Testis (tissue), 5 donors: ENCODE measurements at places on chromosomes 12 and 14. TPM values are rescaled to one million over a fixed set of nuclear protein-coding genes. Genes with fewer than 3 reads are reported as not detected.

The LRRC10 gene
- not detected for total RNA-seq

The TRHDE gene
- 8.5 TPM for total RNA-seq

The FBXO34 gene
- 91.7 TPM for total RNA-seq

The CLEC4D gene
- total RNA-seq, result 0.31 TPM

The PLEKHG3 gene
- 20.1 TPM for total RNA-seq

The TMEM30B gene
- total RNA-seq, result 8.9 TPM

The OTX2 gene
- total RNA-seq, result not detected

The TEX22 gene
- 5.2 TPM for total RNA-seq

The KLRD1 gene
- total RNA-seq, result 0.87 TPM

DNA sequence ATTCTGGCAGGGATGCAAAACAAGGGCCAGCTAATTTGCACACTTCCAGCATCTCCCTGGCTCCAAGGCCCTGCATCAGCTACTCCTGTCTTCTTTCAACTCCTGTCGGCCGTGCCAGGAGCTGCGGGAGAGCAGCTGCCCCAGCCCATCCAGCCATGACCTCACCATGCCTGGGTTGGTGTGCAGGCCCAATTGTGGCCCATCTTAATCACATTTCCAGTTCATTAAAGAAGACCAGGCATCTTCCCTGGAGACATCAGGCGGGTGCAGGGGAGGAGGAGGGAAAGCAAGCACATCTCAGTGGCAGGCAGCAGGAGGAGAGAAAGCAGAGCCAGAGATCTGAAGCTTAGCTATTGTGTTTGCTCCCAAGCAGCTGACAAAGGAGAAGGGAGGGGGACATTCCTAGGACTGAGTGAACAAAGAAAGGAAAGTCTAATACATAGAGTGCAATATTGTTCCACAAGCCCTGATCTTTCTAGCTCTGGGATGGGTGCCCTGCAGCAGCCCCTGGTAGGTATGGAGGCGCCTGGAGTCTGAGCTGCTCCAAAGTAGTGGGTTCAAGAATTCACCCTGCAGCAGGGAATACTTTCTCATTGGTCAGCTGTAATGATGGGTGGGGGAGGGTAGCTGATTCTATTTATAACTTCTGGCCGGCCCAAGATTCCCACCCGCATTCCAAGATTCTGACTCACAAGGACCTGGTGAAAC is 40.1 kb downstream of the VWF start:
- H3K4me3 ChIP-seq, result no peak overlapping the region
- no peaks in the 10 kb centered on the region for H3K36me3 ChIP-seq
- no peaks in the 10 kb centered on the region for H3K27me3 ChIP-seq
- peaks cover 18% of the 10 kb centered on the region for H3K4me1 ChIP-seq
- no peak overlapping the region for H3K27ac ChIP-seq

- no peak overlapping the region for H3K27ac ChIP-seq
- H3K4me3 ChIP-seq, result no peak overlapping the region
- H3K36me3 ChIP-seq, result no peaks in the 10 kb centered on the region
- no peaks in the 10 kb centered on the region for H3K27me3 ChIP-seq
These were observed 51.2 kb downstream of the ATF7IP start for GRCh38 chr12:14416658-14417057.

- no peaks in the 10 kb centered on the region for H3K36me3 ChIP-seq
- peaks cover 18% of the 10 kb centered on the region for H3K4me1 ChIP-seq
- H3K27me3 ChIP-seq, result no peaks in the 10 kb centered on the region
- H3K4me3 ChIP-seq, result no peak overlapping the region
- no peak for DNase-seq
- H3K27ac ChIP-seq, result no peak overlapping the region
These were observed 55.9 kb upstream of the SRSF5 start for GRCh38 chr14:69711065-69711464.

DNA sequence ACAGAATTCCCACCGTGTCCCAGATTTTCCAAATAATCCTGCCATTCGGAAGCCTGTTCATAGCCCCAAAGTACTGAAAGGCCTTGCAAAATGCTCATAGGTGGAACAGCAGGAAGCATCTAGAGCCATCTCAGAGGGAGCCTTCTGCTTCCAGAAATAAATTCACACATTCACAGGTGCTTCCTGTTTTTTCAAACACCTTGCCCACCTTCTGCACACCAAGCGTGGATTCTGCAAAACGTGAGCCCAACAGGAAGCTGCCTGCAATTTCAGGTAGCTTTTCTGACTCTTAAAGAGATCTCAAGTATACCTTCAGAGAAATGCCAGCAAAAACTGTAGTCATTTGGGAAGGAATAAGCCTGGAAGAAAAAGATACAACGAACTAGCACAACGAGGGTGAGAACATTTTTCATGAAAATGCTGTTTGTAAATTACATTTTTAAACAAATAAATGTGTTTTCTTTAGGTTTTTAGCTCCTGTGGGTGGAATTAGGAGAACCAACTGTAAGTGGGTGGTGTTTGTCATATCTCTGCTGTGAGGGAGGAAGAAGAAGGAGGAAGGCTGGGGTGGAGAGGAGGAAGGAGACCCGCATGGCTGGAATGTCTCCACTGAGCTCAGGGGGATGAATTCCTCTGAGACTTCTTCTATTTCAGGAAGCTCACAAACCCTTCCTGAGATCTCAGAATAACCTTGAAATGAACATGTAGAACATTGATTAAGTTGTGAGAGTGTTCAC is at the start of gene IFNG-AS1:
Gene IFNG-AS1, plus strand, starts transcription at position 264 of the 737 bp plus-strand sequence.
- no peaks in the 10 kb centered on the region for H3K27me3 ChIP-seq
- no peak within 1 kb of the TSS for H3K27ac ChIP-seq
- H3K4me3 ChIP-seq, result no peak within 1 kb of the TSS
- H3K4me1 ChIP-seq, result peaks cover 8% of the 10 kb centered on the region

DNA sequence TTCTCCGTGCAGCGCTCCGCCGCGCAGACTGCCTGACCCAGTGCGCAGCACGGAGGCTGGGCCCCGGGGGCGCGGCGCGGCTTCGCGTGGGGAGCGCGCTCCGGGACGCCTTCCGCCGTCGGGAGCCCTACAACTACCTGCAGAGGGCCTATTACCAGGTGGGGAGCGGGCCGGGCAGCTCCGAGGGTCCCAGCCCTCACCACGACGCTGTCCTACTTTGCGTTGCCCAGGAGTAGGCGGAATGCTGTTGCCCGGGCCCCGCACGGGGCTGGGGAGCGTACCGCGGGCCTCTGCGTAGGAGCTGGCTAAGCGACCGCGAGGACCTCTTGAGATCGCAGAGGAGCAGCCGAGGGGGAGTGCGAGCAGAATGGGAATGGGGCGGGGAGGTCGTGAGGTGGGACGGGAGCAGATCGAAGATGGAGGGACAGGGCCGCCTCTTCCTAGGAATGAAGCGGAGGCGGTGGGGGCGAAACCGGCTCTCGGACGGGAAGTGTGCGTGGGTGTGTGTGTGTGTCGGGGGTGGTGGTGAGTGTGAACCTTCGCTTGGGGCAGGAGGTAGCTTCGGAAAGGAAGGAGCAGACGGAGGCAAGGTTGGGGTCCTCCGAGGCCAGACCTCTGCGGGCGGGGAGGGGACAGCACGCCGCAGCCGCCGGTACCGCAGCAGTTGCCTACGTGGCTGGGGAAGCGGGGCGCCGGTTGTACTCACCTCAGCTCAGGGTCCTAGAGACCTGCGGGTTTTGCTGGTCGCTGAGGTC is 751 bp downstream of the P3H3 start:
- peak; percentile 70 for DNase-seq
- H3K27ac ChIP-seq, result peak overlapping the region; percentile 87
- no peaks in the 10 kb centered on the region for H3K36me3 ChIP-seq
- peaks cover 7% of the 10 kb centered on the region for H3K4me1 ChIP-seq
- no peaks in the 10 kb centered on the region for H3K27me3 ChIP-seq

- no peak overlapping the region for H3K27ac ChIP-seq
- no peaks in the 10 kb centered on the region for H3K27me3 ChIP-seq
- no peaks in the 10 kb centered on the region for H3K36me3 ChIP-seq
These were observed 57.2 kb upstream of the RIN3 start for GRCh38 chr14:92456215-92457015.

GRCh38 chr12:91139286-91139685 is 28.0 kb upstream of the LUM start:
- no peak overlapping the region for H3K4me3 ChIP-seq
- peak overlapping the region; percentile 71 for H3K27ac ChIP-seq
- no peaks in the 10 kb centered on the region for H3K36me3 ChIP-seq
- DNase-seq, result no peak
- no peaks in the 10 kb centered on the region for H3K27me3 ChIP-seq

DNA sequence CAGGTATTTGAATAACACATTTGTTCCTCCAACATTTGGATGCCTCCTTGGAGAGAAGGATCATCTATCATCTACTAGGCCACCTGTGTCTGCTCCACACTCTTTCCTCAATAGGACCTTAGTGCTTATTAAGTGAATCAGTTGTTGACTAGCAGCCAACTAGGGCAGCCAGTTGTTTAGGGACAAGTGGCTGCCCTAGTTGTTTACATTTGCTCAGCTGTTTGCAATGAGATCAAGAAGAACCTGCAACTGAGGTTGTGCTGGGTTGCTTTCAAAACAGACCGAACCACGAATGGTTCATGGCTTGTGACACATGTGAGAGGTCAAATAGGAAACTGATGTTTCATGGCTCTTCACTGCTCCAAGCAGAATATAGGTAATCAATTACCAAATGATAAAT is 53.8 kb downstream of the TMCC3 start:
- H3K27me3 ChIP-seq, result no peaks in the 10 kb centered on the region
- H3K36me3 ChIP-seq, result no peaks in the 10 kb centered on the region
- no peak overlapping the region for H3K4me3 ChIP-seq

- H3K4me1 ChIP-seq, result peaks cover 14% of the 10 kb centered on the region
- H3K27me3 ChIP-seq, result no peaks in the 10 kb centered on the region
- H3K4me3 ChIP-seq, result no peak overlapping the region
These were observed 106.2 kb downstream of the DAAM1 start for GRCh38 chr14:59294662-59294992.

GRCh38 chr12:68924546-68924945 is 8.4 kb downstream of the CPM start:
- H3K4me3 ChIP-seq, result no peak overlapping the region
- H3K27ac ChIP-seq, result no peak overlapping the region
- no peak for DNase-seq
- H3K36me3 ChIP-seq, result no peaks in the 10 kb centered on the region
- H3K27me3 ChIP-seq, result no peaks in the 10 kb centered on the region
- H3K4me1 ChIP-seq, result peaks cover 3% of the 10 kb centered on the region

- H3K4me1 ChIP-seq, result no peaks in the 10 kb centered on the region
- no peak for DNase-seq
- H3K4me3 ChIP-seq, result no peak overlapping the region
- H3K27me3 ChIP-seq, result no peaks in the 10 kb centered on the region
- no peak overlapping the region for H3K27ac ChIP-seq
These were observed 28.2 kb downstream of the KIAA0586 start for GRCh38 chr14:58455593-58456265.

DNA sequence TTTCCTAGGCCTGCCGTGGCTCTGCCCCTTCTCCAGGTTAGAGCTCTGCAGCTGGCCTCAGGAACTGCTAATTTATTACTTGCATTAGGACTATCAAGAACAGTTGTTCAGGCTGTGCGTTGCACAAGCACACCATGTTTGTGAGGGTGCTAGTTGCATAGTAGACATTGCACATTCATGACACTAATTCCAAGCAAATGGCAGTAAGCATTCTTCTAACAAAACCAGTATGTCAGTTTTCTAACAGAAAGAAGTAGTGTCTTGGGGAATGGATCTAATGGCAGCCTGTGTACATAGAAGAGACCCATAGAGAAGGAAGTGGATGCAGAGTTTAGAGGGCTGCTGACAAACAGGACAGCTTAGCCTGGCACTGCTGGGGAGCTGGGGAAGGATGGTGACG is 53.9 kb downstream of the ERH start:
- DNase-seq, result no peak
- H3K27ac ChIP-seq, result no peak overlapping the region

DNA sequence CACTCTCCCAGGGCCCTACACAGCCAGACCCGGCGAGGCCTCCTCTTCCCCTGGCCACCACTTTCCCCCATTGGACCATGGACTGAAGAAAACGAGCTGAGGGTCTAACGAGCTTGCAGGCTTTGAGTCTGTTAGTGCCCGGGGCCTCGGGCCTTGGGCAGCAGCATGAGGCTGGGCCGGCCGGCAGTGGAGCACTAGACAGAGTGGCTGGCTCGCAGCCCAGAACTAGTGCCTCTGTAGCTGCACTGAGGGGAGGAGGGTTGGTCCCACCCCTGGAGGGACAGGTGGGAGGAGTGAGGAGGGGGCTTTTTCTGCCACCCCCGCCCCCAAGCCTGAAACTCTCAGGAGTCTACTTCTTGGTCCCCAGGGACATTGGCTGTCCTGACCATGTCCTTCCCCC is 38.7 kb downstream of the SLC6A12 start:
- no peak overlapping the region for H3K4me3 ChIP-seq
- peaks cover 78% of the 10 kb centered on the region for H3K4me1 ChIP-seq
- H3K27me3 ChIP-seq, result no peaks in the 10 kb centered on the region
- peak; percentile 81 for DNase-seq
- H3K27ac ChIP-seq, result peak overlapping the region; percentile 38

- H3K27me3 ChIP-seq, result no peaks in the 10 kb centered on the region
- H3K4me3 ChIP-seq, result no peak overlapping the region
- no peaks in the 10 kb centered on the region for H3K36me3 ChIP-seq
- no peak for DNase-seq
- H3K27ac ChIP-seq, result no peak overlapping the region
These were observed 72.4 kb downstream of the NT5DC3 start for GRCh38 chr12:103768467-103769123.

- H3K27me3 ChIP-seq, result no peaks in the 10 kb centered on the region
- no peak overlapping the region for H3K27ac ChIP-seq
- no peaks in the 10 kb centered on the region for H3K36me3 ChIP-seq
These were observed 120.7 kb upstream of the SCAF11 start for GRCh38 chr12:46110928-46111699.

DNA sequence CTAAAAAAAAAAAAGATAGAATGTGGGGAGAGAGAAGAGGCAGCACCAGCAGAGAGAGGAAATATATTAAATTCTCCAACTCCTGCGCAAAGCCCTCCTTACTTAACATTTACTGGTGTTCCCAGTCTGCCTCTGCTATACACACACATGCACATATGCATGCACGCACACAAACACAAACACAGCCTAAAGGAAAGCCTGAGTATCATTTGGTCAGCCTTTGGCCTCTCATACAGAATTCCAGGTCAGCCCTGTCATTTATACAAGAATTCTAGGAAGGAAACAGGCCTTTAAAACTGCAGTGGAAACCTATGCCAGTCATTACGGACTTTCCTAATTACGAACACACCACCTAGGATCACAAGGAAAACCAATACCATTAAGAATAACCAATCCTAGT is 269.4 kb downstream of the ITPR2 start:
- DNase-seq, result no peak
- H3K27ac ChIP-seq, result no peak overlapping the region
- H3K27me3 ChIP-seq, result no peaks in the 10 kb centered on the region

- H3K27me3 ChIP-seq, result no peaks in the 10 kb centered on the region
- no peaks in the 10 kb centered on the region for H3K4me1 ChIP-seq
- H3K36me3 ChIP-seq, result no peaks in the 10 kb centered on the region
These were observed 25.0 kb upstream of the GSG1 start for GRCh38 chr12:13128291-13128965.

DNA sequence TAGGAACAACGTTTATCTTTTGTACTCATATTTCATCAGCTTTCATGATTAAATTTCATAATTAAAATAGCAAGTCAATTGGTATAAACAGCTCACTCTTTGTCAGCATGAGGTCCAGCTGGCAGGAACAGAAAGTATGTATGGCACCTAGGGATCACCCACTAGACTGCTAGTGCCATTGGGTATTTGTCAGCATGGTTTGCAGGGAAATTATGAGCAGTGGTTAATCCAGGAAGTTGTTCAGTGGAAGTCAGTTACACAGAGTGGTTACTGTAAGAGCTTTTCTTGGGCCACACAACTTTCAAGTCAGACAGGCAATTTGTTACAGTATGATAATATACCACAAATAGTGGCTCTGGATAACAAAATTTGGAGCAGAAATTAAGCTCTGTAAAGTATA is 340.3 kb upstream of the RGS6 start:
- H3K27ac ChIP-seq, result no peak overlapping the region
- H3K36me3 ChIP-seq, result no peaks in the 10 kb centered on the region
- H3K27me3 ChIP-seq, result no peaks in the 10 kb centered on the region
- no peak for DNase-seq
